A172 (cell line): ENCODE measurements at places on chromosomes 11 and 22.

DNA sequence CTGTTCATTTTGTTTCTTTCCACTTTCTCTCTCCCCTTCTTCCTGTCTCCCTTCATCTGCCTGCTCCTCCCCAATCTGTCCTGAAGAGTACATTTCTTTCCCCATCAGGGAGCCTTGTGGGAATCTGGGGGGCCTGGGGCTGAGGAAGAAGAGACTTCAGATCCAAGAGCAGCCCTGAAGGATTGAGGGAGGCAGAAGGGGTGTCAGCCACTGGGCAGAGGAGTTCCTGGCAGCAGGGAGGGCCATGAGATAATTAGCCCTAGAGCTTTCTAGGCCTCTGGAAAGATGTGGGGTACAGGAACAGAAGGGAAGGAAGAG, 24.4 kb upstream of the OAF start:
- no peak for DNase-seq

- DNase-seq = peak; percentile 42
Observed at GRCh38 chr11:63845303-63845702, 6.4 kb downstream of the MARK2 start.

DNA sequence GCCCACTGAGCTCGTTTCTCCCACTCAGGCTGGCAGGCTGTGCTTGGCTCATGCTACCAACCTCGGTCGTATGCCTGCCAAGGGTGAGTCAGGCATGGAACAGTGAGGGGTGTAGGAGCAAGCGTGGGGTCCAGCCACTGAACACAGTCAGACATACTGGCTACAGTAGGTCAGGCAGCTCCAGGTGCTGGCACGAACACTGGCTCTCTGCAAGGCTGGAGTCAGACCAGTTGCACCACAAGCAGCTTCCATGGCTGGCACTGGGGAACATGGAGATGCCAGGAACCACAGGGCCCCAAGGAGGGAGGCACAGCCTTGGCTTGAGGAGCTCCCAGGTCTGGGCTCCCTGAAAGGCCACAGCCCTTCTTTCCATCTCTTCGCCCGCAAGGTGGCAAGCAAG, 410.7 kb upstream of the KIRREL3 start:
- DNase-seq = no peak

- no peak for DNase-seq
Observed at GRCh38 chr11:122131126-122131525, 15.1 kb upstream of the BLID start.

DNA sequence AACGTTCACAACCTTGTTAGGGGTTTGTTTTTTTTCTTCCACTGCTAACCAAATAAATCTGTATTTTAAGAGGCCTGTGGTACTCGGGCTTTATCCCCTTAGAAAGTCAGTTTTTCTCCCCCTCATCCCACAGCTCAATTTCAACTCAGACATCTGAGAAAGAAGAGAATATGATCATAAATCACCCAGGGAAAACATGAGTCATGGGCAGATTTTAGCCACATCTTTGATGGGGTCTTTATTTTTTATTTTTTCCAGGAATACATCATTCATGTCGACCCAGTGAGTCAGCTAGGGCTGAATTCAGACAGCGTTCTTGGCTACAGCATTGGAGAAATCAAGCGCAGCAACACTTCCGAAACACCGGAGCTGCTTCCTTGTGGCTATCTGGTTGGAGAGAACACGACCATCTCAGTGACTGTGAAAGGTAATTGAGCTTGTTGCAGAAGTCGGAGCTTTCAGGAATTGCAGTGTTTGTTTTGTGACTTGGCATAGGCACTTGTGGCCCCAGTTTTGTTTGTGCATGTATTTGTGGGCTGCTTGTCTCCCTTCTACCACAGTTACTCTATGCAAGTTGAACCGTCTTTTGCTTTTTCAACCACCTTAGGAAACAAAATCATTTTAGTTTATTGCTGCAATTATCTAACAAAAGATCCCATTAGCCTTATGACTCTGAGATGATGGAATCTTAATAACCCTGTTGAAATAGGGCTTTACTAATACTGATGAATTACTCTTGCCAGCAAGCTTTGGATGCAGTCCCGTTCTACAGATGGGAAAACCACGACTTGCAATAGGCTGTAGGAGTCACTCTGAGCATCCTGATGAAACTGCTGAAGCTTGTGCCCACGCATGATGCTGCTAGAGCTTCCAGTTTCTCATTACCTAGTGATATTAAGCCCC, 62.7 kb downstream of the DBX1 start:
- peak; percentile 91 for DNase-seq

GRCh38 chr11:33633251-33634003, 67.2 kb downstream of the C11orf91 start:
- peak; percentile 95 for DNase-seq

DNA sequence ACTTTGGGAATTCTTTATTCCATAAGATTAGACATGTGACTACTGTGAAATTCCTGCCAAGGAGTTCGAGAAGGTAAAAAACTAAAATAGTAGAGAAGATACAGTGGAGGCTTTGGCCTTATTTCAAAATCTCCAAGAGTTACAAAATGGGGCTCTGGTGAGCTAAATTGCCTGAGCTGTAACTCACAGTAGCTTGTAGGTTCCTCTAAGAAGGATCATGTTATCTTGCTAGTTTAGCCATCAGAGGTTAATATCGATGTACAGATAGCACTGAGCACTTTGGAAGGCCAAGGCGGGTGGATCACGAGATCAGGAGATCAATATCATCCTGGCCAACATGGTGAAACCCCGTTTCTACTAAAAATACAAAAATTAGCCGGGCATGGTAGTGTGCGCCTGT, 81.1 kb downstream of the USP35 start:
- no peak for DNase-seq

GRCh38 chr22:44983878-44984482, 25.8 kb downstream of the PHF21B start:
- no peak for DNase-seq

DNA sequence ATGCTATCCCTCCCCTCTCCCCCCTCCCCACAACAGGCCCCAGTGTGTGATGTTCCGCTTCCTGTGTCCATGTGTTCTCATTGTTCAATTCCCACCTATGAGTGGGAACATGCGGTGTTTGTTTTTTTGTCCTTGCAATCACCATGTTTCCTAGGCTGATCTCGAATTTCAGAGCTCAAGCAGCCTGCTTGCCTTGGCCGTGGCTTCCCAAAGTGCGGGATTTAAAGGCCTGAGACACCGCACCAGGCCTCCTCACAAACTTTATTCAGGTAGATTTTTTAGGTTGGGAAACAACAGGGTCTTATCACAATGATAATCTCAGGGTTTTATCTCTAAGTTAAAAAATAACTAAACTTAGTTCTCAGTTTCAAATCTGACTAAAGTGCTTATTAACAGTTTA, 125.4 kb downstream of the LUZP2 start:
- no peak for DNase-seq

GRCh38 chr22:33707581-33707980, 212.7 kb downstream of the LARGE1 start:
- no peak for DNase-seq

- peak; percentile 54 for DNase-seq
Observed at GRCh38 chr11:69115586-69116560, 39.9 kb upstream of the SMIM38 start.

DNA sequence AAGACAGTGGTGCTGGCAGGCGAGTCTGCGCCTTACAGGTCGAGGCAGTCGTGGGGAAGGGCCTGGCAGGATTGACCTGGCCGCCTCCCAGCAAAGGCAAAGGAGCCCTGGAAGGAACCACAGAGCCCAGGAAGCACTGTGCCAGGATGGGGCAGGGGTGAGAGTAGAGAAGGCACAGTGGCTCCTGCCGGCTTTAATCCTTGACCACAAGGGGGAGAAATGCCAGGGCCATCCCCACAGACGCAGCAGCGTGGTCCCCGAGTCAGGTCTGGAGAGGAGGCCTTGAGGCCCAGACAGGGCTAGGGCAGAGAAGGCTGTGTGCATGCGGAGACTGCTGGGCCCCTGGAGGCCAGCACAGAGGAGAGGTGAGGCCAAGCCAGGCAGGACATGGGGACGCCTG, 9.9 kb upstream of the NDUFS8 start:
- DNase-seq = peak; percentile 82

- no peak for DNase-seq
Observed at GRCh38 chr11:69048031-69048693, 570 bp upstream of the TPCN2 start.

DNA sequence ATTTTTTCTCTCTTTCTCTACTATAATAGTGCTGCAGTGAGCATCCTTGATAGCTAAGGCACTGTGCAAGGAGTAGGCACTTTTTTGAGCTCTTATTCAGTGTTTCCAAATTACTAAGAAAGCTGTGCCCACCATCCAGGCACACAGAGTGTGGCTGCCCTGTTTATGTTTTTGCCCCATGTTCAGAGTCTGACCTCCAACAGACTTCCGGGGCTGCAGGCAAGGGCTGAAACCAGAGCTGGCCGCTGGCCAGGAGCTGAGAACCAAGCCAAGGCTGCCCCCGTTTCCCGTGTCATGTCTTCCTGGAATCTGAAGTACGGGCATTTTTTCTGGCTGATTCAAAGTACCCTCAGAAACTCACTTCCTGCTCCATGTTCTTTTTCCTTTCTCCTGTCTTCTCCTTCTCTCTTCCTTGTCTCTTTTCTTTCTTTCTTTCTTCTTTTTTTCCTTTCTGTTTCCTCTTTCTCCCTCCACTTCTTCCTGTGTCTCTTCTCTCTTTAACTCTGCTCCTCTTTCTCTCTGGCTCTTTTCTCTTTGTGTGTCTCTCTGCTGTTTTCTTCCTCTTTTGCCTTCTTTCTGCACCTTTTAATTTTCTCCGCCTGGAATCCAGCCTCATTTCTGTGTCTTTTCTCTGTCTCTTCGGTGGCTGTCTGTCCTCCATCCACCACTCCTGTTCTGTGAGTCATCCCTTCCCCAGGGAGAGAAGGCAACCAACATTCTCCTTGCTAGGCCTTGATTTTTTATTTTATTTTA, 17.0 kb upstream of the KCTD14 start:
- DNase-seq = peak; percentile 83

DNA sequence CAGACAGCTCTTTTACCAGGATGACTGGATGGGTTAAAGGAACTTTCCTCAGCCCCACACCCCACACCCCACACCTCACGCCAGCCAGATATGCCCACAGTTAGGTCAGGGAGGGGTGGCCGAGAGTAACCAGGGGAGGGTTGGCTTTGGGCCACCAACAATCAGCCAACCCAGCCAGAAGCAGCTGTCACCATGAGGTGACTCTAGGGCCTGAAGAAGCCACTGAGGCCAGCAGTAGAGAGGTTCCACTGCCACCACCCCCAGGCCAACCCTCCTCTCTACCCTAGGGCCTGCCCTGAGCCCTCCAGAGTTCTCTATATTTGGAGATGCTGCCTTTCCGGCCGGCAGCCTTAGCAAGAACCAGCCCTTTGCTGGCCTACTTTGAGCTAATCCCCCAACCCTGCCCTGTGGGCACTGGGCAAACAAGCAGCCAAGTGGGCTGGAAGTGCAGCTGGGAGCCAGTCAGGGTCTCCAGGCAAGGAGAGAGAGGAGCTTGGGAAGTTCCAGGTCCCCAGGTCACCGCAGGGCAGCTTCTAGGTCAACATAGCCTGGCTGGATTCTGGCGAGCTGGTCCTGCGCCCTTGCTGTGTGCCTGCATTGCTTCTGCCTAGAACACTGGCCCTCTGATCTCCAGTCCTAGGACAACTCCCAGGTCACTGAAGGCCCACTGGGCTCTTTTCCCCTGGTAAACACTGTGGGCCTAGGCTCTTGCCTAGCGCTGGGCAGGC, 12.0 kb upstream of the SYT8 start:
- DNase-seq = no peak

- no peak for DNase-seq
Observed at GRCh38 chr22:35893698-35894097, 134.9 kb downstream of the RBFOX2 start.

GRCh38 chr11:134082990-134083389, 14.1 kb downstream of the JAM3 start:
- no peak for DNase-seq

DNA sequence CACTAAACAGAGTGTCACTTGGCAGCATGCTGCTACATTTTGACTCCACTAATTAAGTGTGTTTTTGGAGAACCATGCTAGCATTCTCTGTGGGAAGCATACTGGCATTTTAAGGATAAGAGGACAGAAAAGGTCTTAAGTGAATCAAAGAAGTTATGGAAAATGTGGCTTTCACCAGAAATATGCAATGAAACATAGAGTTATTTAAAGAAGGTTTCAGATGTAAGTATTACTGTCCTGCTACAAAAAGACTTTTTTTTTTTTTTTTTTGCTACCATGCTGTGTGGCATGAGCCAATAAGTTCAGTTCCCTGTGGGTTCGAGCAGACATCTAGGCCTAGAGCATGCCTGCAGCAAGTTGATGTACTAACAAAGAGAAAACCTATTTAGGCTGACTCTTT, 187.6 kb downstream of the MSANTD4 start:
- no peak for DNase-seq

GRCh38 chr11:41497974-41498373, 38.5 kb upstream of the LRRC4C start:
- no peak for DNase-seq

GRCh38 chr11:11968511-11969280, 39.7 kb downstream of the DKK3 start:
- DNase-seq = no peak

DNA sequence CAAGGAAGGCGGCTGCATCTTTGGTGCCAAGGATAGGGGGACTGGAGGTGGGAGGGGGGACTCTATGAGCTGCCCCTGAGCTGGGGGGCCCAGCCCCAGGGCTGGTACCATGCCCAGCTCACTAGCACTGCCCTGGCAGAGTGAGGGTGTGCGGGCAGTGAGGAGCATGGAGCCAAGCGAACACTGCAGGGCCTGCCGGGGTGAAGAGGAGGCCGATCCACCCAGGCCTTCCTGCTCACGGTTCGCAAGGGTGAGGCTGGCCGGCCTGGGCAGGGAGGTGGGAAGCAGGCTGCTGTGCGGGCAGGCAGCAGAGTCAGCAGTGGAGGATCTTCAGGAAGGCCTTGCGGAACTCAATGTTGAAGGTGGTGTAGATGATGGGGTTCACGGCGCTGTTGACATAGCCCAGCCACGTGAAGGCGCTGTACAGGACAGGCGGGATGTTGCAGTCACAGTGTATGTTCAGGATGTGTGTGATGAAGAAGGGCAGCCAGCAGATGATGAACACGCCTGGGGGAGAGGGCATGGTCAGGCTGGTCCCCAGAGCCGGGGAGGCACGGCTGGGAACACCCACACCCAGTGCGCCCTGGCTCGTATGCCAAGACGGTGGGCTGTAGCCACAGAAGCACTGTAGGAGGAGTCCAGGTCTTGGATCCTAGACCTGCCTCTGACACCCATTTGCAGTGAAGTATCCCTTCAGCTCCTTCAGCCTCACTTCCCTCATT, 23.0 kb downstream of the ANKK1 start:
- DNase-seq = no peak

DNA sequence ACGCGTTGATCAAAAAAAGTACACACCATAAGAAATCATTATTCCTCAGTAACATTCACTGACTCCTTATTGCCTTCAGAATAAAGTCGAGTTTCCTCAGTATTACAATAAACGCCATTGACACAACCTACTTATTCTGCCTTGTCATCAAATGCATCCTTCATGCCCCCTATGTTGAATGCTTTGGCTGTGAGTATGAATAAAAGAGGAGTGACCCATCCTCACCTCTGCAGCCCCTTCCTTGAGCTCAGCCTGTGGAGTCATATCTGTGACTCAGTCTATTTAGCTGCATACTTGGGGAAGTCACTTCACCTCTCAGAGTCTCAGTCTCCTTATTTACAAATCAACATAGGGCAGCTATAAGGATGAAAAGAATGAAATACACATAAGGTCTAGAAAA, 65.1 kb downstream of the USP35 start:
- no peak for DNase-seq

- DNase-seq = peak; percentile 13
Observed at GRCh38 chr11:12449961-12450715, 72.8 kb downstream of the PARVA start.
